ENCODE measurements at places on chromosomes 11 and 22.

- no peak for DNase-seq
These were observed 64.0 kb downstream of the OTOG start for GRCh38 chr11:17611049-17611448.

GRCh38 chr11:134360050-134360835, 28.5 kb downstream of the GLB1L2 start:
- peak; percentile 60 for DNase-seq

- DNase-seq: no peak
These were observed 17.7 kb downstream of the CYTH4 start for GRCh38 chr22:37299969-37300509.

DNA sequence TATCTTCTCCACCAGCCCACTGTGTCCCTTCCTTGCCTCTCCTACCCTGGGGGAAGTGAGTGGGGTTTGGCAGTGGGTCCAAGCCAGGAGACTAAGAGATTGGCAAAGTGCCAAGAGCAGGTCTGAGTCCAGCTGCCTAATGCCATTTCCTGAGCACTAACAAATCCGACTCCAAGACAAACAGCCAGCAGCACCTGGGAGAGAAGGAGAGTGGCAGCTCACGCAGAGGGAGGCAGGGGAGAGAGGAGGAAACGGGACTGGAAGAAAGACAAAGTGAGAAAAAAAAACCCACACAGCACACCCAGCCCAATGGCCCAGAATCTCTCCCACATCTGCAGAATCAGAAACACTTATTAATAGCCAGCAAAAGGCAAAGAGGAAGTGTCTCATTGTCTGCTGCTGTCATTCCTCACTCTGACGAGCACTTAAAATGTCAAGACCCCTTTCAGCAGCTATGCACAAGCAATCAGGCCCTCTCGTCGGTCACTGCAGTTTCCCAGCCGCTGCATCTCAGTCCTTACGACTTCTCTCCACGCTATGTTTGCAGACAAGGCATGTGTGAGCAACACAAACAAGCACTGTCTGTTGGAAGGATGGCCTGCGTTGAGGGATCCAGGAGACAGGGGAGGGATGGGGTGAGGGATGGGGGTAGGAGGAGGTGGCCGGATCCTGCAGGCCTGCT, 558.4 kb upstream of the CADM1 start:
- no peak for DNase-seq

GRCh38 chr11:133842053-133842452, 3.3 kb downstream of the SPATA19 start:
- DNase-seq: no peak

- DNase-seq: no peak
These were observed 67.8 kb downstream of the RASSF10 start for GRCh38 chr11:13076961-13077360.

GRCh38 chr22:37282385-37282677, at the start of gene CYTH4:
CYTH4 (plus strand) TSS chr22:37282508; CDS start chr22:37282570, 62 bp downstream.
- no peak for DNase-seq

DNA sequence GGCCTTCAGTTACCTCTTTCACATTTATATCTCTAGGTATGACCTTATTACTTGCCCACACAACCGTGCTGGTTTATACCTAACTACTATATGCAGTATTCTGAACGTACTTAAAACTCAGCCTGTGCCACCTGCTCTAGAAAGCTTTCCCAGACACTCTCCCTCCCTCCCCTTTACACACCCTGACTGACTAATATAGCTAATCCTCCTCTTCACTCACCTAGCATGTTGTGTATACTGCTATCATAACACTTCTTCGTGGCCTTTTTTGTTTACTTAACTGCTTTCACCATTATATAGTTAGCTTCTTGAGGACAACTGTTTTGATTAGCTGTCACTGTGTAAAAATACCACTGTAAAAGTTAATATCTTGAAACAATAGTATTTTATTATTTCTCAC, 23.5 kb downstream of the RNF214 start:
- DNase-seq: no peak

DNA sequence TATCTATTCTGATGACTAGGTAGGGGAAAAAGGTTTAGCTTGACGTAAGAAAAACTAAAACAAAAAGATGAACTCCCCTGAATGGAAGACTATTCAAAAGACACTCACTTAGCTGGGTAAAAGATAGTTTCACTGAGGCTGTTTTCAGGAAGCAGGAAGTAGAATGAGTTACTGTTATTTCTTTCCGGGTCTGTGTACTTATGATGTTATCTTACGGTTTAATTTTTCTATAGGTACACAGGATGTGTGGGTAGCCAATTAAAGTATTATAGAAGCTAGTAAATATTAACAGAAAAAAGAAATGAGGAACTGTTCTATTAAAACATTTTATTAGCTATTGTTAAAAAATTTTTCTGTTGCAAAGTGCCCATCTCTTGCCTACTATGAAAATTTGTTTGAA, 45.8 kb upstream of the MMP7 start:
- DNase-seq: no peak

GRCh38 chr22:50481440-50482106, at the start of gene ADM2:
ADM2 (plus strand) TSS chr22:50481543; CDS start chr22:50481848, 305 bp downstream.
- no peak for DNase-seq

GRCh38 chr22:37802310-37803194, 5.2 kb upstream of the GCAT start:
- peak; percentile 59 for DNase-seq

DNA sequence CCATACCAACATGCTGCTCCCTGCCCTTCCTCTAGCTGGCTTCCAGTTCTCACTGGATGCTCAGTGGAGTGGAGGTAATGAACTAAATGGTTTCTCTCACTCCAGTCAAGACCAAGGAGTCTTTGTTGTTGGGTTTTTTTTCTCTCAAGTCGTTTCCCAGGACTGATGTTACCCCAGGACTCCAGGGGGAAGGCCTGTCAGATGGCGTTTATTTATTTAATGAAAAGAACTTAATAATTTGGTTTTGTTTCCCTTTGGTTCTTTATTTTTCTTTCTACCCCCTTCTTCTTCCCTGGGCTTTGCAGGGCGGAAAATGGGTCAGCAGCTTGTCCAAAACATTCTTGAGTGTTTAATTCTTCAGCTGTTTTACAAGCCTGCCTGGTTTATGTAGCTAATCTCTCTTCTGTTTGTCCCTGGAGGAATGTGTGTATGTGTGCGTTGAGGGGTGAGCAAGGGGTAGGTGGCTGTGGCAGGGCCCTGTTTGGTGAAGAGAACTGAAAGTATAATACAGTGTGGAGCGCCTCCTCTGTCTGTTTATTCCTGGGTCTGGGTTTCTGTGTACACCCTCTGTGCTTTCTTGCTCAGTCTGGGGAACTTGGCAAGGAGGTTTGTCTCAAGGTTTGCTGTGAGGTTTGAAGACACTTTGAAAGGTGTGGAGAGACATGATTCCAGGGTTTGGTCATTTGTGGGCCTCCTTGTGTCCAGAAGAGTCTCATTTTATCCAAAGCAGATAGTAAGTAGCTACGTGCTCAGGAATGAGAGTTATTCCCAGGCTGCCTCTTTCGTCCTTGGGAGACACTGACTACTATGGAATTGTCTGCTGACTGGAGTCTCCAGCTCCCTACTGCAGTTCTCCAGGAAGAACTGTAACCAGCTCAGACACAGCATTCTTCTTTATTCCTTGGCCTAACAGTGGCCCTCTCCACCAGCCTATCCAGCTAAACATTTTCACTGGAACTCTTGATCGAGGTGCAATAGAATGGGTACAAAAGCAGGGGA, 175.5 kb downstream of the ADAMTS15 start:
- peak; percentile 52 for DNase-seq

GRCh38 chr11:76313913-76314740, 66.8 kb downstream of the THAP12 start:
- peak; percentile 13 for DNase-seq

GRCh38 chr22:34834059-34834458, 231.9 kb upstream of the ISX start:
- no peak for DNase-seq

GRCh38 chr11:34416088-34416487, 22.6 kb upstream of the CAT start:
- DNase-seq: no peak

DNA sequence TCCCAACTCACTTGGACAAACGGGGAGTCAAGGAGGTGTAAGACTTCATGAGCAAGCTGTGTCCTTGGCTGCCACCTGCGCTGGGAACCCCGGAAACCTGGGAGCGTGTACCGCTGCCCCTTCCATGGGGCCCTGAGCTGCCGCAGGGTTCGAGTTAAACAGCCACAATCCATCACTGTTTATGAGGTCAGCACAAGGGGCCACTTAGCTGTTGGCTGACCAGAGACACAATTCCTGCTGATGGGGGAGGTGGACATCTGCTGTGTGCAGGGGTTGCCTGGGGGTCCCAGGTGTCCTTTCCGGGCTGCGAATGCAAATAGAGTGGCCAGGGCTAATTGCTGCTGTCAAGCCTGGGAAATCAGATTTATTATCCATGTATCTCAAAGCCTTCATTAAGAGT, 549.3 kb downstream of the BRD1 start:
- no peak for DNase-seq

DNA sequence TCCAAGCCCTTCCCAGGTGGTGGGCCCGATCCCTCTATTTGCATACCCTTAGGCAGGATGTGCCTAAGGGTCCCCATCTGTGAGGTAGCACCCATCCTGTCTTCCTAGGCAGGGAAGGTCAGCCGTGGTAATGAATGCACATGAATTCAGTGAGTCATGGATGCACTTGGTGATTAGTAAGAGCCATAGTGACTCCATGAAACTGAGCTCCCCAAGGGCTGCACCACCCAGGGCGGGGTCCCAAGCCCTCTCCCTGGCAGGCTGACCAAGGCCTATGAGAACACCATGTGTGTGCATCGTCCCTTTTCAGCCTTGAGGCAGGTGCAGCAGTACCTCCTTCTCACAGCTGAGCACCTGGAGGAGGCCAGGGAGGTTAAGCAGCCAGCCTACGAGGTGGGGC, 15.6 kb upstream of the SUSD2 start:
- DNase-seq: no peak

DNA sequence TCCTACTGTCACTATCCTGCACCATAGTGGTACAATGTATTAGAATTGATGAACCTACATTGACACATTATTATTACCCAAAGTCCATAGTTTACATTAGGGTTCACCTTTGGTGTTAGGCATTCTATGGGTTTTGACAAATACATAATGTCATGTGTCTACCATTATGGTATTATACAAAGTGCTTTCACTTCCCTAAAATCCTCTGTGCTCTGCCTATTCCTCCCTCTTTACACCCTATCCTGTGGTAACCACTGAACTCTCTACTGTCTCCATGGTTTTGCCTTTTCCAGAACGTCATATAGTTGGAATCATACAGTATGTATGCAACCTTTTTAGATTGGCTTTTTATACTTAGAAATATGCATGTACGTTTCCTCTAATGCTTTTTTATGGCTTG, 51.5 kb downstream of the CCDC15 start:
- no peak for DNase-seq

GRCh38 chr11:76589964-76590950, 80.3 kb downstream of the LRRC32 start:
- no peak for DNase-seq

DNA sequence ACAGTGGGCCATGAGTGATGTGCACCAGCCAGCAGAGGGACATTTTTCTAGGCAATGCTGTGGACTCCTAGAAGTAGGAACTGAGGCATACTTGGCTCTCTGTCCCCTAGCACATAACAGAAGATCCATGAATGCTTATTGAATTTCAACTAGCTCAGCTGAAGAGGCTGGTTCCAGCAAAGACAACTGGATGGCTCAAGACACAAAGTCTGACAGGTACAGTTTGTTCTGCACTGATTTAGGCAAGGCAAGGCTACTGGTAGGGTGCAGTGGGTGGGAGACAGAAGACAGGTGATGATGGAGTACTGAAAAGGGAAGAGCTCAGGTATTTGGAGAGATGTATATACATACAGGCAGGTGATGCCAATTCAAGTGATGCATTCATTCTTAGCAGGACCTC, 72.4 kb upstream of the USP47 start:
- DNase-seq: no peak

GRCh38 chr11:44833877-44834452, 107.2 kb downstream of the TSPAN18 start:
- DNase-seq: no peak

DNA sequence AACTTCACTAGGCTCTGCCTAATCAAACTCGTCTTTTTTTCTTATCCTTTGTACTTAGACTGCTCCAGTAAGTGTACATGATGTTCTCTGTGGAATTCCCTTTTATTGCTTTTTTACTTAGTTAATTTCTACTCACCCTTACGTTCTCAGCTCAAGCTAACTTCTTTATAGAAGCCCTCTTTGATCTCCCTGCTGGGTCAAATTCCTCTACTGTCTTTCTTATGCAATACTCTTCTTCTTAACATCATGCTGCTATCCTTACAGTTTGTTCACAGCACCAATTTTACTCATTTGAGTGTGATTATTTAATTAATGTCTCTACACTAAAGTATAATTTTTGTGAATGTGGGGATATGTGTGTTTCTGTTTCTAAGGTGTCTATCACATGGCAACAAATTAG, 498.3 kb downstream of the CNTN5 start:
- peak; percentile 25 for DNase-seq

- no peak for DNase-seq
These were observed 1437.2 kb downstream of the TBC1D22A start for GRCh38 chr22:48199667-48200066.

DNA sequence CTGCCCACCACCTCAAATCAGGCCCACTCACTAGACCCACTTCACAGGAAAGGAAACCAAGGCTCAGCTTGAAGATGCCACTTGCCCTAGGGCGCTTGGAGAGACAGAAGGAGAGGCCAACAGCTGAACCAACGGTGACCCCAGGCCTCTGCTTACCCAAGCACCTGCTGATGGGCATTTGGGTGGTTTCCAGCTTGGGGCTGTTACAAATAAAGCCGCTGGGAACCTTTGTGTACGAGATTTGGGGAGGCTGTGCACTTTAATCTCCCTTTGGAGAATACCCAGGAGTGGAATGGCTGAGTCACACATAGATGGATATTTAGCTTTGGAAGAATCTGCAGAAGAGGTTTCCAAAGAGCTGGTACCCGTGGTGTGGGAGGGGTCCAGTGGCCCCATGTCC, 50.9 kb upstream of the LINC01488 start:
- peak; percentile 30 for DNase-seq

- DNase-seq: no peak
These were observed 565.2 kb downstream of the BUD13 start for GRCh38 chr11:116207421-116208141.

- no peak for DNase-seq
These were observed 23.9 kb upstream of the TMPRSS13 start for GRCh38 chr11:117953024-117953671.

DNA sequence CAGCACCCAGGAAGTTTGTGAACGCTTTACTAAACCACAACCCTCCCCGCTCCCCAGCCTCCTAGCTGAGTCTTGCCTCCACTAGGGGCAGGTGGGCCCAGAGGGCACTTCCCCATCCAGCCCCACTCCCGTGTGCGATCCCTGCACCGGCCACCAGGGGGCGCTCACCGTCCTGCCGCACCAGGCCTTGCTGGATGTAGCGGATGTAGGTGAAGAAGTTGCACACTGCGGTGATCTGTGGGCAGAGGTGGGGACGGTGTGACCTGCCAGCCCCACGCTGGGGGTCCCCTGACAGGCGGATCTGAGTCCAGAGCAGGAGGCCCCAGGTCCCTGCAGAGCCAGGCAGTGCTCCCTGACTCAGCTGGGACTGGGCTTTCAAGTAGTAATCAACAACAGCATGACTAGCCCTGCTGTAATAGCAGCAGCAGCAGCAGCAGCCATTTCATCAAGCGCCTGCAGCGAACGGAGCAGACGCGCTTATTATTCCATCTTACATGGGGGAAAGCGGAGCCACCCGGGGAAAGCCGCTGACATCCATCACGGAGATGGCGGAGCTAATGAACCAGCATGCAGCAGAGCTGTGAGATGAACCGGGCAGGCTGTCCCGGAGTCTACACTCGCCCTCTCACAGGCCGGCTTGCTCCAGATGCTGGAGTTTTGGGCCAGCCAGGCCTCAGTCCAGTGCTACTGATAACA, 7.9 kb upstream of the FADS3 start:
- peak; percentile 58 for DNase-seq

All from iris pigment epithelial cell (primary cell).